ENCODE measurements at places on chromosomes 4 and X.

DNA sequence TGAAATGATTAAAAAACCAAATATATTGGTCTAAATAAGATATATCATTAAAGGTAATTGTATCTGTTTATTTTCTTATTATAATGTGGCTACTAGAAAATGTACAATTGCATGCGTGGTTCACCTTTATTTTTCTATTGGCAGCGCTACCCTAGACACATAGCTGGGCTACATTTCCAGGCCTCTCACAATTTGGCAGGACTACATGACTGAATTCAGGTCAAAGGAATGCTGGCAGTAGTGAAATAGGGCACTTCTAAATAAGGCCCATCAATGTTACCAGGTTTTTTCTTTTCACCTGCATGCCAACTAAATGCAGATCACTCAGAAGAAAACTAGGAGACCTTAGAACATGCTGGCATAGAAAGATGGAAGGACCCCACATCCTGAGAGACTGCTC lies 1072.9 kb upstream of the SLIT2 start:
- no peak for DNase-seq

DNA sequence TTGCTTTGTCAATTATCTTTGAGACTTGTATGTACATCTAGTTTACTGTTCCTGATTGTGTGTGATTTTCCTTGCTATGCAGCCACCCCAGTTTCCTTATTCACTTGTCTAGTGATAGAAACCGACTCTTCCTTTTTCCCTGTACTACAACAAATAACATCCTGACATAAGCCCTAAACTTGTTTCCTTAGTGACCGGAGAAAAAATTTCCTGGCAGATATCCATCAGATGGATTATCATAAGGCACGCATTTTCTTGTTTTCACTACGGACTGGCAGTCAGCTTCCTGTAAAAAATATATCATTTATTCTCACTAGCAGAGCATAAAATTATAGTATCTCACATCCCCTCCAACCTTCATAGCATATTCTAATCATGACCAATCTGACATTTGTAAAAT lies 410.7 kb downstream of the CENPC start:
- no peak for DNase-seq

DNA sequence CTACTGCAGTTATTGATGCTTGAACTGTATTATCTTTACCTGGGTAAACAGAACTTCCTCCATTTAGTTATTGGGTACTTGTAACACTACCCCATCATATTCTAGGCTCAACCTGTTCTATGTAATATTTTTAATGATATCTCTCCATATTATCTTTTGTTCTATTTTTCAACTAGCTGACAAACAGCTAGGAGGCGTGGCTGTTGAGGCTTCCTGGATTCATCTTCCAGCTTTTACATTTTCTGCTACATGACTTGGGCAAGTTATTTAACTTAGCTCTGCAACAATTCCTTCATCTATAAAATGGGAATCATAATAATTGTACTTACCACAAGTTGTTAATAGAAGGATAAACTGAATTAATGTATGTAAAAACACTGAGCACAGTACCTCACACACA lies 349.3 kb downstream of the PTTG2 start:
- DNase-seq: no peak

GRCh38 chrX:75229774-75230173 lies 44.1 kb upstream of the UPRT start:
- DNase-seq: no peak

- peak; percentile 59 for DNase-seq
Measured at GRCh38 chr4:93791570-93792195, 36.9 kb upstream of the ATOH1 start.
